HCEC 1CT (cell line): ENCODE measurements at places on chromosomes 7 and 10.

GRCh38 chr7:1512781-1513656 lies 8.8 kb upstream of the INTS1 start:
- DNase-seq, result peak; percentile 31

DNA sequence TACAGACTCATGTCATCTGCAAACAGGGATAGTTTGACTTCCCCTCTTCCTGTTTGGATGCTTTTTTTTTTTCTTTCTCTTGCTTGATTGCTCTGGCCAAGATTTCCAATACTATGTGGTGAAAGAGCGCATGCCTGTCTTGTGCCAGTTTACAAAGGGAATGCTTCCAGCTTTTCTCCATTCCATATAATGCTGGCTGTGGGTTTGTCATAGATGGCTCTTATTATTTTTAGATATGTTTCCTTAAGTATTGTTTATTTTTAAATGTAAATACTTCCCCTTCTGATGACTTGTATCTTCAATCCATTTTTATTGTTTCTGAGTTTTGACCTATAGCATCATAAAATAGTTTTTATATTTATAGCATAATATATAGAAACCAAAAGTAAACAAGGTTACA lies 17.9 kb downstream of the FAM237B start:
- no peak for DNase-seq

GRCh38 chr7:64892116-64892515 lies 11.0 kb upstream of the ZNF273 start:
- no peak for DNase-seq

- DNase-seq, result no peak
Measured at GRCh38 chr7:4768597-4769569, 6.5 kb upstream of the AP5Z1 start.

- no peak for DNase-seq
Measured at GRCh38 chr10:16643502-16643901, 121.8 kb upstream of the C1QL3 start.
